NCI-H1417 treated with DMSO at 0.1 percent for 48 hours (cell line): ENCODE measurements at places on chromosomes 1 and 21.

- no peak for DNase-seq
Observed at GRCh38 chr1:157136133-157136532, 2.1 kb downstream of the ETV3 start.

DNA sequence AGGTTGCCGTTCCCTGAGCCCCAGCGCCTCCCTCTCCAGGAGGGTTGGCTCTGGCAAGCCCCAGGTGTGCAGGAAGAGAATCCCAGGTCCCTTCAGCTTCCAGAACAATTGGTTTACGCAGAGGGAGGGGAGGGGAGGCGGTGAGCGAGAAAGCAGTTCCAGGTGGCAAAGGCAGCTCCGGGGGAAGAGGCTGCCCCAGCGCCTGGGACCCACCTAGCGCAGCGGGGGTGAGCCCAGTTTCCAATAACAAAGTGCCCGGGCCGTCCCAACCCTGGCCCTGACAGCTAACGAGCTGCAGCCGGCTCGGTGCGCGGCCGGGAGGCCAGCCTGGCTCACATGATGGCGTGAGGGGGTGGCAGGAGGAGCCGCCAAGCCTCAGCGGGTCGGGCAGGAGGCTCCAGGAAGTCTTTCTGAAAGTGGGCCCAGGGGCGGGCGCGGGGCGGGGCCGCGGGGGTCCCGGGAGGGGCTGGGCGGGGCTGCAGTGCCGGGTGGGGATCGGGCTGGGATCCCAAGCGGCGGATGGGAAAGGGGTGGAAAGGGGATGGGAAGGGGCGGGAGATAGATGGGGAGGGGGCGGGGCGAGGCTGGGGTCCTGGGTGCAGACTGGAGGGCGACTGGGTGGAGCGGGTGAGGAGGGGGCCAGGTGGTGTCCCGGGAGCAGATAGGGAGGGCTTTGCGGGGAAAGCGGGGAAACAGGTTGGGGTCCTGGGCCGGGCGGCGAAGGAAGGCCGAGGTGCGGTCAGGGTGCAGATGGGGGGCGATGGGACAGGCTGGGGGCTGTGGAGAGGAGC, 22.8 kb downstream of the DHRS3 start:
- no peak for DNase-seq

DNA sequence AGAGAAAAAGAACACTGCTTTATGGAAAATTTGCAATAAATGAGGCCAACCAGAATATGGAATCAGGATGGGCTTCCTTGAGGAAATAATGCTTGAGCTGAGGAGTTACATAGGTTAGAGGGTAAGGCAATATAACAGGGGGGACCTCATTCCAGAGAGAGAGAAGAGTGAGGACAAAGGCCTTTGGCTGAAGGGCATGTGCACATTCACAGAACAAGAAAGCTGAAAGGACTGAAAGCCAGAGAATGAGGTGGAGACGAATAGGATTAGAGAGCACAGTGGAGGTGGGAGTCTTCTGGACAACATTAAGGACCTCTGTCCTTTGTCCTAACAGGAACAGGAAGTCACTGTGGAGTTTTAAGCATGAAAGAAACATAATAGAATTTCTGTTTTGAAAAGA, 60.7 kb upstream of the MROH9 start:
- no peak for DNase-seq

DNA sequence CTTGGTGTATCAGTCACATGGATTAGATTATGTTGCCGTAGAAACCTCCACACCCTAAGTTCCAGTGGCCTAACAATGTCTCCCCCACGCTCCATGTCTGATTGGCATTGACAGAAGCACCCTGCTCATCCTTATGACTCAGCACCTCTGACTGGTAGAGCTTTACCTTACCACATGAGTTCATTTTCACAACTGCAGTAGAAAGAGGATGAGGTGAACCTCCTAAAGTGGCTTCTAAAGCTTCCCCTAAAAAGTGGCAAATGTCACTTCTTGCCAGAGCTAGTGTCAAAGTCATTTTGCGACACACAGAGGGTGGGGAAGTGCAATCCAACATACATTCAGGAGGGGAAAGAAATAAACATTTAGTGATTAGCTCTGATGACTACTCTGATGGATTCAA, 30.6 kb upstream of the LYPD8 start:
- no peak for DNase-seq

DNA sequence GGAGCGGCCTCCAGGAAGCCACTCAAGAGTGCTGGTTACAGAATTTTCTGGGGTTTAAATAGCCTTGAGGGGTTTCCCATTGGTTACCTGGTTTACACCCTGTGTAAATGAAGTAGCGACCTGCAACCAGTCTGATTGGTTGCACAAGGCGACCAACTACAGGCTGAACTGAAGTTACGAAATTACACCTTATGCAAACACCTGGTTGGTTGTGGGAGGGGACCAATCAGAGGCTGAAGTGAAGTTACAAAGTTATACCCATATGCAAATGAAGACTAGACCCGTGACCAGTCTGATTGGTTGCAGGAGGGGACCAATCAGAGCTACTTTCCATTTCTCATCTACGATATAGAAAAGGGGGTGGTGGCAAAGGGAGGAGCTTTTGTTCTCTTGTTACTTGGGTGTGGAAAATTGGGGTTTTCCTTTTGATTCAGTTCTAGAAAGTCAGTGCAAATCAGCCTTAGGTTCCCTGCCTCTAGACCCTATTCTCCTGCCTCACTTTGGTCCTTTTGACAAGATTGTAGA, 22.2 kb upstream of the C1orf174 start:
- no peak for DNase-seq

DNA sequence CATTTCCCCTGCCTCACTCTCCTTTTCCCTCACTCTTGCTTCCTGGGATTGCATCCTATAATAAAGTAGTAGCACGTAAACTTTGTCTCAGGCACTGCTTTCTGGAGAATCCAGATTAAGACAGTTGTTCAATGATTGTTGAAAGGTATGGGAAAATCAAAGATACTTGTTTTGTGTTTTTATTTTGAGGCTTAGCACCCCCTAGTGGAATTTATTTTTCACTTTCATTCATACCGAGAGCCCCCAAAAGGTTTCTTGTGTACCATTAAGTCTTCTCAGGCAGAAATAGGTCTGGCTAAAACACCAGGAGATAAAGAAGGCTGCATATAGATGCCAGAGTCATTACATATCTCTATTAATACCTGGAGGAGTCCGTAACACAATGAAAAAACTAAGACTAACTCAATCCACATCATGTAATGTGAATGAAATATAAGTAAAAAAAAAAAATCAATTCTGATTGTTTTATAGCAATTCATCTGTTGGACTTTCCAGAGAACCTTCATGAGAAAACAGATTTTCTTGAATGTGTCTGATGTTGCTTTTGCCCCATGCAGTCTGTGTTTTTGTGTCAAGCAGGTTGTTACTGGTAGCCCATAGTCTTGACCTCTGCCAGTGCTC, 103.5 kb downstream of the RPE65 start:
- DNase-seq, result no peak
